ENCODE measurements at places on chromosomes 3 and 15. TPM values are rescaled to one million over a fixed set of nuclear protein-coding genes. Genes with fewer than 3 reads are reported as not detected.

Gene CYP1A2
- total RNA-seq = not detected

Gene ACAA1
- total RNA-seq = 55.5 TPM

Gene CASR
- 0.19 TPM for total RNA-seq

Gene GCSAM
- total RNA-seq = 14.4 TPM

Gene NANOGP8
- total RNA-seq = not detected

Gene ADAMTS7
- 0.10 TPM for total RNA-seq

Gene ZIC1
- total RNA-seq = not detected

Gene ST8SIA2
- total RNA-seq = not detected

Gene MYZAP
- total RNA-seq = 0.63 TPM

Gene GP5
- total RNA-seq = 0.31 TPM

Gene ESYT3
- 0.19 TPM for total RNA-seq

DNA sequence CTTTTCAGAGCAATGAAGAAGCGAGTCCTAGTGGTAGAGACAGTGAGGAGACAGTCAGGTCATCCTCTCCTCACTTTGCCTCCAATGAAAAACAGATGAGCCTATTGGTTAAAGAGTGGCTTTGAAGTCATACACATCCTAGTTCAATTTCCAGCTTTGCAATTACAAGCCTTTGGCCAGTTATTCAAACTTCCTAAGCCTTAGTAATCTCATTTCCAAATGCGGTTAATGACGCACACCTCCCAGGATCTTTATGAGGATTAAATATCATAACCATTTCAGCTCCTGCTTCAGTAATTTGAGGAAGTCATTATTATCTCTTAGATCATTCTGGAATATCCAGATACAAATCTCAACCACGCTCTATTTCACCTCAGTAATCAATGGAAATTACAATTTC, 10.0 kb upstream of the ST6GAL1 start:
- no peak for DNase-seq

GRCh38 chr3:127570520-127570919, 20.0 kb downstream of the TPRA1 start:
- DNase-seq = no peak

DNA sequence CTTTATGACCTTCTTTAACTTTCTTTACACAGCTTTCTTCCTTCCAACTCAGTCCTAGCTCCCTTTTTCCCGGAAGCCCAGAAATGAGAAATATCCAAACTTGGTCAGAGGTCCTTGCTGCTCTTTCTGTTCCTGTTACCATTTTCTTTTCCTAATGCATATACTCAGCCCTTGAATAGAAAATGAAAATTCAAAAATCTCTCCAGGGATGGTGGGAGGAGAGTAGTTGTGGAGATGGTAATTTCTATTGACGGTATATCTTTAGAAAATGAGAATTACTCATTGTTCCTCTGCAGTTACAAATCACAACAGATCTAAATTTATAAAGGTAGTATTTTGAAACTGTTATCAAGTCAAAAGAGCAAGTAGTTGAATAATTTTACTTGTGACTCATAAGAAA, 255.1 kb downstream of the NEK10 start:
- DNase-seq = no peak

DNA sequence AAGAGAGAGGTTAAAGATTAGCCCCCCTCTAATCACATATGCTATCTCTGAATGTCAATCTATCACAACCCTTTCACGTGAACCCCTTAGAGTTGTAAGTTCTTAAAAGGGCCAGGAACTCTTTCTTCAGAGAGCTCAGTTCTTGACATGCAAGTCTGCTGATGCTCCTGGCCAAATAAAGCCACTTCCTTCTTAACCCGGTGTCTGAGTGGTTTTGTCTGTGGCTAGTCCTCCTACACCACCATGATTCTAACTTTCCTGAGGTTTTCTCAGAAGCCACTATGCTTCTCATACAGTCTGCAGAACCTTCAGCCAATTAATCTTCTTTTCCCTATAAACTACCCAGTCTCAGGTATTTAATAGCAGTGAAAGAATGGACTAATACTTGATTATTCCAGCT, 231.1 kb upstream of the CNTN6 start:
- DNase-seq = no peak

DNA sequence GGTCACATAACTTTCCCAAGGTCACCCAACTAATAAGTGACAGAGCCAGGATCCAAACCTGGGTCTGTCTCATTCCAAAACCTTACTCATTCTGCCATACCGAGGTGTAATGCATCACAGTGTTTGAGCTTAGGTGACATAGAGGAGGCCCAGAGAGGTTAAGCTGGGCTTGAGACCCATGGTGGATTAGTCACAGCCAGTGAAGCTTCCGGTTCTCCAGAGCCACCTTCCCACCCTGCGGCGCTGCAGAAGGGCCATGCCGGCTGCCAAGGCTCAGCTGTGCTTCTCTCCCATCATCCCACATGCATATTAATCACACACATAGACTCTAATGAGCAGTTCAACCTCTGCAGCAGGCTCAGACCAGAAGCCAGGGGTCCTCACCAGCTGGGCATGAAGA, 42.2 kb downstream of the SPSB4 start:
- DNase-seq = no peak

GRCh38 chr3:47731061-47731460, 50.6 kb downstream of the SMARCC1 start:
- DNase-seq = no peak

- DNase-seq = no peak
These were observed 77.5 kb downstream of the FBLN2 start for GRCh38 chr3:13626396-13626795.

DNA sequence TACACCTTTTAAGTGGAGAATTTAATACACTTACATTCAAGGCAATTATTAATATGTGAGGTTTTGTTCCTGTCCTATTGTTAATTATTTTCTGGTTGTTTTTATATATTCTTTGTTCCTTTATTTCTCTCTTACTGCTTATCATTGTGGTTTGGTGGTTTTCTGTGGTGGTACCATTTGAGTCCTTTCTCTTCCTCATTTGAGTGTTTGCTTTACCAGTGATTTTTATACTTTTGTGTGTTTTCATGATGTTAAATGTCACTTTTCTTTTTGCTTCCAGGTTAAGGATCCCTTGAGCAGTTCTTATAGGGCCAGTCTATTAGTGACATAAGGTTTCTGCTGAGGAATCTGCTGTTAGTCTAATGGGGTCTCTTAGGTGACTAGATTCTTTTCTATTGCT, 116.5 kb downstream of the LRRK1 start:
- no peak for DNase-seq

DNA sequence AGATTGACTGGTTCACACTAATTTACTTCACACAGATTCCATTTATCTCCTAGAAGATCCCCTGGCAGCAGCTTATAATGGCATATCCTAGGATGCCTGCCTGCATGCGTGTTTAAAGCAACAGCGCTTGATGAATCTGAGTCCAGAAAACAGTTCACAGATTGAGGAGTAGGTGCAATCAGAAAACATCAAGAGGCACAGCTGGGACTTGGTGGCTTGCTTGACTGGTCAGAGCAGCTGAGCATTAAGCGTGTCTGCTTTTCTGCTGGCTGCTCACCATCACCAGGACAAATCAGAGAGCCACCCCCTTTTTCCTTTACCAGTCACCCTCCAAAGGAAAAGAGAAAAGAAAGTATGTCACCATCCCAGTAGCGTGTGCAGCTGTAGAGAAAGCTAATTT, 223.6 kb downstream of the WDR72 start:
- no peak for DNase-seq

DNA sequence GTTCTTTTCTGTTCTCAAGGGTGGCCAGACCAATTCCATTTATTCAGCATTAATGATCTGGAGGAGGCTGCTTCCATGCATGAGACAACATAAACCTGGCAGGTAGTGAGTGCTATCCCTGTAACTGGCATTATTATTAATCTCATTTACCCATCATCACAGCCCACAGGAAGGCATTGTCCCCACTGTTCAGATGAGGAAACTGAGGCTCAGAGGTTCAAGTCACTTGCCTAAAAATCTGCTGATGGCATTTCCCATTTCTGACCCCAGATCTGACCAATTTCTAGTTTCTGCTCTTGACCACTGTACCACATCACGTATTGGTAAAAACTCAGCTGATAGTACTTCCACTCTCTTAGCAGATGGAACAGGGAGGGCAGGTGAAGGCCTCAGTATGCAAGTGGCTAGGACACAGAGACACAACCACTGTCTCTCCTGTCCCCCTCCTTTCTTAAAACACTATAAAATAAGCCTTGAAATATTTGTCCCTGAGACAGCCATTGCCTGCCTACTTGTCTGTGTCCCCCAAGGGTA, 36.1 kb downstream of the TRANK1 start:
- DNase-seq = no peak

- DNase-seq = no peak
These were observed 2.8 kb downstream of the MAP4 start for GRCh38 chr3:48013288-48013980.

GRCh38 chr3:65083240-65083639, 395.4 kb upstream of the ADAMTS9 start:
- no peak for DNase-seq

DNA sequence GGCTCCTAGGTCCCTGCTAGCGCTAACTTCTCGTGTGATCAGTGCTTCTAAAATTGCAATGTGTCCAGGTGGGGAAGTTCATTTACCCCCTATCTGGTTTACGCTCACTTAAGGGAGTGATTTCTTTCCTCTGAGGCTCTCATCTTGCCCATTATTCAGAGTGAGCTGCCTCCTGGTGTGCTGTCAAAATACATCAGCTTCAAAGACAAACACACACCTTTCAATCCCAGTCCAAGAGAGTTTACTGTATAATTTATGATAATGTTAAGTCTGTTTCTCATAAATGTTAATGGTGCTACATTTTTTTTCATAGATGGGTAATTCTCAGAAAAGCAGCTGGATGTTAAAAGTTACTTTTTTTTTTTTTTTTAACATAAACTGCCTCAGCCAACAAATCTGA, 112.3 kb downstream of the RORA start:
- no peak for DNase-seq

DNA sequence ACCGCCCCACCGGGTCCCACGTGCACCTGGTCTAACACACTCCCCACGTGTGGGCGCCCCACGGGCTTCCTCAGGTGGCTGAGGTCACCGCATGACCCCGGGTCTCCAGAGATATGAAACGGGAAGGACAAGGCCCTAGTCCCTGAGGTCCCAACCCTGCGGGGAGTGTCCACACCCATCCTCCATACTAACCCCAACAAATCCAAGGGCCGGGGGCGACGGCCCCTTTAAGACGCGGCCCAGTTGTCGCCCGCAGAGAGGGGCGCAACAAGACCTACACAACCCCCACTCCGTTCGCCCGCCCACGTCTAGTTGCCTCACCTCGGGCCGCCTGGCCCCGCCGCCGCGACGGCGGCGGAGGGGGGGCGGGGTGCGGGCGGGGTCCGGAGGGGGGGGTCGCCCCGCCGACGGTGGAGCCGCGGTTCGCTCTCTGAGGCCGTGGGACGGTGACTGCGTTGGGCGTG, 396 bp downstream of the INO80 start:
- no peak for DNase-seq

- peak; percentile 32 for DNase-seq
These were observed 44.0 kb downstream of the PSMD6 start for GRCh38 chr3:63979093-63979885.

GRCh38 chr3:47473391-47473790, 2.4 kb downstream of the SCAP start:
- DNase-seq = no peak

- DNase-seq = no peak
These were observed 84.4 kb downstream of the LARS2 start for GRCh38 chr3:45472795-45473194.

GRCh38 chr3:58798312-58798711, 131.7 kb upstream of the FAM3D start:
- DNase-seq = no peak

DNA sequence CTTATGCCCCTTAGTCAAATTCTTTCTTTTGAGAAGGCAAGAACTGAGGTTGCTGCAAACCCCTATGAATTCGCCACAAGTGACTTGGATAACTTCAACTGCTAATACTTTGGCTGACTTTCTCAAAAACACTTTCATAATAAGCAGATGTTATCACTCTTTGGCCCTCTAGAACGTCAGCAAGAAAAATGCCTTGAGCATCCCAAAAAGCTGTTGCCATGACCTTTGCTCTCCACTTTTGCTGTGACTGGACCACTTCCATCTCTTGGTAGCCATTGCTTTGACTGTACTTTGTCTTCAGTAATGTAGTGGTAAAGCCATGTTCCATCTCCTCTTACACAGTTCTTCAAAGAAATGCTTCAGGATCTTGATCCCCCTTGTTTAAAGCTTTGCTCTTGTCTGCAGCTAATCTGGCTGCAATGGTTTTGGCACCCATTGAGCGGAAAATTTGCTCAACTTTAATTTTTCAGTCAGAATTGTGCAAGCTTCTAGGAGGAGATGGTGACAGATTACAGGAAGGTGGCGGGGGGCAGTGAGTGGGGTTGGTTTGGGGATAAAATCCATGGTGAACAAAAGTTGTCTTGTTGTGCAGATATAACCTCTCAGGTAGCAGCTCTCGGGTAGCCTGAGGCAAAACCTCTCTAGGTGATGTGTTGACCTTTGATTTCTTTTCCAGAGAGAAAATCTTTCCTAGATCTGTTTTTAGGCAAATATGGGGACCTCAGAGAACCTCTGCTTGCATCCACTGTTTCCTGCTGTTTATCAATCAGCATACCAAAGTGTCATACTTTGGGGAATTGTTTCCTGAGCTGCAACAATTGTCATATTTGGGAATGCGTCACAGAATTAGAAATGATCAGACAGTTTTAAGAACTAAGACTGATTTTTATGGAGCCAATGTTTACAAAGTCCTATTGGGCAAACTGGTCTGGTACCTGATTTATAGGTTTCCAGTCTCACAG, 83.6 kb downstream of the CCR1 start:
- no peak for DNase-seq
